ENCODE measurements at places on chromosomes 5 and 9.

DNA sequence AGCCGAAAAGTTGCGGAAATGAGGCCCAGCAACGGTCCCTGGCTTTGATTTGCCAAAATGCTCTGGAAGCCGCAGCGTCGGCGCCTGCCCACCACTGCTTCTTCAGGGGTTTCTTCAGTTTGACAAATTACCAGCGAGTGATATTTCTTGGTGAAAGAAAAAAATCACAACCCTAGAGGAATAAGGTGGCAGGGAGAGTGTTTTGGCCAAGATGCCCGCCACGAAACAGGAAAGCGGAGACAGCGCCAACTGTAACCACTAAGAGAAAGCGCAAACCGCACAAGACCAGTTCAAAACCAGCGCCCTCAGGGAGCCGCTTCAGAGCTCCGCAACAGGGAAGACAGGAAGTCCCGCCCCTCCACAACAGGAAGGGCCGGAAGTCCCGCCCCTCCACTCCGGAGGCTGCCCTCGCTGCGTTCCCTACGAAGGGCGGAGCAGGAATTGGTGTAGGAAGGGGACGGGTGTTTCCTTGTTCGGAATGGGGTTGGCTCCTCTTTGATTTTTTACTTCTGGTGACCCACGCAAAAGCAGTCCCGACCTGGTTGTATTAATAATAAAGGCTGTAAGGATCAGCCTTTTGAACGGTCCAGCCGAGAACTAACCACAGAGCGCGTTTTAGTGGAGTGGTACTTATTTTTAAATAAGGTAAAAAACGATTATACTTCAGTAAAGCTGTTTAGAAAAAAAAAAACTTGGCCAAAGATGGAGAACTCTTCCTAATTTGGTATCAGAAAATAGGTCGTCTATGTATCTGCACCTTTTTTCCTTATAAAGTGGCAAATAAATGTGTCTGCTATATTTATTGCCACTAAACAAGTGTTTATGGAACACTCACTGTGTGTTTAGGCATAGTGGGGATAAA lies at the start of gene C5orf34:
Gene C5orf34, minus strand, starts transcription at position 333 of the 862 bp plus-strand sequence. CDS start 5,809 bp downstream, outside the sequence.
- DNase-seq = peak; percentile 99

GRCh38 chr5:78974601-78975000 lies 10.5 kb downstream of the ARSB start:
- DNase-seq = no peak

DNA sequence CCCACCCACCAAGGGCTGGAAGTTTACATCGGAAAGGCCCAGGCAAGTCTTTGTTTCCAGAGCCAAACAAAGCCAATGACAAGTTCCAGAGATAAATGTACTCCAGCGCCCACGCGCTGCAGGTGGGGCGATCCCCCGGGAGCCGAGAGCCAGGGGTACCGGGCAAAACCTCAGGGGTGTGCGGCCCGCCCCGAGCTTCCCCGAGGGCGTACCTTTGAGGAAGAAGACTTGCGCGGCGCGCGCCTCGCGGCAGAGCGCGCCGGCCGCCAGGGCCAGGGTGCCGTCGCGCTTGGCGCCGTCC lies 671 bp downstream of the DUSP1 start:
- no peak for DNase-seq

GRCh38 chr9:37611961-37612360 lies 19.6 kb upstream of the TOMM5 start:
- no peak for DNase-seq

DNA sequence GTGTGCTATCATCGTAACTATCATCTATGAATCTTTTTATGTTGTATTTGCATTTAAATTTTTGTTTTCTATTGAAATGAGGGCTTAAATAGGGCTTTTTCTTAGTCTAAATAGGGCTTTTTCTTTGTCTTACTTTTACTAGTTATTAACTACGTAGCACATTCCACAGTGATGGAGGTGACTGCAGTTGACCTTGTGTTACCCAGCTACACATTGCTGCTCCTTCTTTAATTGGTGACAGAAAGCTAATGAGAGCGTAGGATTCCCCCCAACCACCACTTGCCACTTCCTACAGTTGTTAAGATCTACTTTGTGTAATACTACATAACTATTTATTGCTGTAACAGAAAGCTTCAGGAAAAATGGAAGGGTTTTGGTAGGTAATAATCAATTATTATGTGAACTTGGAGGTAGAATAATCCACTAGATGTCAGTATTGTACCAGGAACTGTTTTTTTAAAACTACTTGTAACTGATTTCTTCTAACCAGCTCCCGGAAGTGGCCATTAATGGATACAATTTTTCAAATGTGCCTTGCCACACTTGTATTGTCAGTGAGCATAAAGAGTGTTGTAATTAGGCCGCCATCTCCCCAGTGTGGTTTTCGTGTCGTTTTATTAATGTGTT lies 18.0 kb downstream of the MTRR start:
- peak; percentile 69 for DNase-seq

- no peak for DNase-seq
Observed at GRCh38 chr5:127754706-127755105, 51.5 kb downstream of the CCDC192 start.

GRCh38 chr9:122346478-122347347 lies 24.1 kb upstream of the PTGS1 start:
- DNase-seq = peak; percentile 63

All from hematopoietic multipotent progenitor cell treated with erythropoietin and hydrocortisone succinate and interleukin-3 and kit ligand, for 4 days (in vitro differentiated cells).